Thymus (tissue), 14 donors: ENCODE measurements at places on chromosomes 2 and 18.

DNA sequence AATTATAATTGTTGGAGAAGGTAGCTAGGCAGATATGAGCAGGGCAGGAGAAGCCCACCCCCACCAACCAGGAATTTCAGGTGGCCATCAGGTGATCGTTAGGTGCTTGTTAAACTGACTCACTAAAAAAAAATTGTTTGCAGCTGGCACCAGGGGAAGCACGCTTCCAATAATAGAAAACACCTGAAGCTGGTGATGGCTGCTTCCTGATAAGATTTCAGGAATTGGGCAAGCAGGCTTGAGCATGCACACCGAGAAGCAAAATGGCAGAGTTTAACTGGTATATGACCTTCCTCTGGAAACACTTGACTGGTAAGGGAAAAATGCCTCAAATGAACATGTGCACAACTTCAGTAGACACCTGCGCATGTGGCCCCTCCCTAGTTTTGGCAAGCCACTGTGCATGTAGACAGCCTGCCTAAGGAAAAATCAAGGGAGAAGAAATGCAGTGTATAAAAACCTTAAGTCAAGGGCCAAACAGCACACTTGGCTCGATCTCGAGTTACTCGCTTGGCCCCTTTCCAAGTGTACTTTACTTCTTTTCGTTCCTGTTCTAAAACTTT lies 292.8 kb downstream of the CCDC85A start:
- no peak for DNase-seq

- DNase-seq, result no peak
Observed at GRCh38 chr2:96633641-96634040, 4.5 kb downstream of the KANSL3 start.

DNA sequence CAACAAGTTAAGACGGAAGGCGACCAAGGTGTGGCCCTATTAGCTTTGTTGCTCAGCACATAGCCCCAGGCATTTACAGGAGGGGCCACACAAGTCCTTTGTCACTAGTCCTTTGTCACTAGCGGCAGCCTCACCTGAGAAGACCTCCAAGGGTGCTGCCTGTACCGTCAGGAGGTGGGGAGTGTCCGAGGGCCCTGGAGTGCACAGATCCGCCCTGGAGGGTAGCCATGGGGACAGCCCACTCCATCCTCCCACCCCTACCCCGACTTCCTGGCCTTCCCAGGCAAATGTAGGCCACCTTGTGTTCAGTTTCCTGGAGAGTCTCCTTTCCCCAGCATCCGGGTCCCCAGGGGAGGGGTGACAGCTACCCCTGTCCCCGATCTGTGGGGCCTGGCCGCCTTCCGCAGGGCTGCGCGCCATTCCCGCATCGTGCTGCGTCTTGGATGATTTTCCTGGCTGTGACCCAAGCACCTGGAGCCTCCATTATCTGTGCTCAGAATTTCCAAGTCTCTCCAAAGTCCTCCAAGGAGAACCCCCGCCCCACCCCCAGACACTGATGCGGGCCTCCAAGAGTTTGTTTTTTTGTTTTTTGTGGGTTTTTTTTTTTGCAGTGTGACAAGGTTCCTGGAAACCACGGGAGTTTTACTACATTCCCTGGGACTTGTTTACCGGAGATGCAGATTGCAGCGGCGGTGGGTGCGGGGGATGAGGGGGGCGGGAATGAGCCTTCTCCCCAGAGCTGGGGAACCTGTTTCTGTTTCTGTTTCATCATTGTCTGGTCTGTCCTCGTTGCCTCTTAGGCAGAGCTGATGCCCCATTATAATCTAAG lies 28.6 kb downstream of the TEX44 start:
- no peak for DNase-seq

- no peak for DNase-seq
Observed at GRCh38 chr2:234071664-234072063, 21.2 kb downstream of the SPP2 start.

GRCh38 chr18:56353663-56354260 lies 284.6 kb downstream of the TXNL1 start:
- no peak for DNase-seq

GRCh38 chr2:214135966-214136365 lies 274.9 kb upstream of the VWC2L start:
- DNase-seq, result no peak

- DNase-seq, result no peak
Observed at GRCh38 chr18:1914489-1914888, 656.8 kb downstream of the METTL4 start.

GRCh38 chr2:62343636-62344337 lies 147.9 kb downstream of the B3GNT2 start:
- no peak for DNase-seq

GRCh38 chr18:77039196-77040130 lies 93.1 kb downstream of the MBP start:
- no peak for DNase-seq

- DNase-seq, result no peak
Observed at GRCh38 chr18:23641937-23642666, 20.6 kb downstream of the ANKRD29 start.

DNA sequence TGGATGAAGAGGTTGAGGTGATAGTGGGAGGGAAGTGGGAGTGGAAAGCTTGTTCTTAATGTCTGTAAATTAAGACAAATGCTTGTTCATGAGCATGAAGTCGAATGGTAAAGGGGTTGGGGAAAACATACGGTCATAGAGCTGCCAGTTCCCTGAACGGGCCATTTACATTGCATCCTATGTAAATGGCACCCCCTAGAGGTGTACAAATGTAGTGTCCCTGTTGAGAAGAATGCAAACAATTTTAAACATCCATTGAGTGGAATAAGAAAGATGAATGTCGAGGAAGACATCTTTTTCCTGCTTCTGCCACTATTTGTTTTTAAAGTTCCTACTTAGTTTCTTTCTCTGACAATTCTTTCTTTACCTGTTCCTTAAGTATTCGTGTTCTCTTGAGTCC lies 155.7 kb downstream of the RDH14 start:
- DNase-seq, result no peak

DNA sequence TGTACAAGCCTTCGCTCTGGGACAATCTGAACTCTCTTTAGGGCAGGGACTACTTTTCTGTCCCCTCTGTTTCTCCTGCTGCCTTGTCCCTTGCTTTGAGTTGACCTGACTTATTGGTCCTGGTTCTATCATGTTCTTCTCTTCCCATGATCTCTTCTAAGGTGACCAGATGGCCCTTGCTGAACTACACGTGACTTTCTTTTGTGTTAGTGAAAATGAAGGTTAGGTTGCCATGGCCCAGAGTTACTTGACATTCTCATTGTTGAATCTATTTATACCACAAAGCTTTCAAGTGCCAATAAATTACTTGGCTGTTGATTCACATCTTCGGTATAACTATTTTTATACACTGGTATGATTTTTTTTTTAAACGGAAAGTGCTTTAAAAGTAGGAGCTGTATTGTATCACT lies 24.4 kb downstream of the MRPL33 start:
- no peak for DNase-seq

DNA sequence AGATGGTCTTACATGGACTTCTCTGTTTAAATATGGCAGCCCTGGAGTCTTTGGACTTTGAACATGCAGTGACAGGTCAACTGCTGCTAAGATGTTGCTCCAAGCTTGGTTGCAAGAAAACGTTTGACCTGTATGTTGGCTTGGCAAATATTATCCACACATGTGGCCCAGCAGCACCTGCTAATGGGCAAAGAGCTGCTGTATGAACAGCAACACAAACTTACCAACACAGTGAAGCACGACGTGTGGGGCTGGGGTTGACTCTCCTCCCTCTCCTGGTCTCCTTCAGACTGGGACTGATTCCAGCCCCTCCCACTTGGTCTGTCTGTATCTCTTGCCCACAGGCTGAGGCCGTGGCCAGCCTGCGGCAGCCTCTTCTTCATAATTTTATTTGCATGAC lies 3.8 kb downstream of the KCNE4 start:
- no peak for DNase-seq

DNA sequence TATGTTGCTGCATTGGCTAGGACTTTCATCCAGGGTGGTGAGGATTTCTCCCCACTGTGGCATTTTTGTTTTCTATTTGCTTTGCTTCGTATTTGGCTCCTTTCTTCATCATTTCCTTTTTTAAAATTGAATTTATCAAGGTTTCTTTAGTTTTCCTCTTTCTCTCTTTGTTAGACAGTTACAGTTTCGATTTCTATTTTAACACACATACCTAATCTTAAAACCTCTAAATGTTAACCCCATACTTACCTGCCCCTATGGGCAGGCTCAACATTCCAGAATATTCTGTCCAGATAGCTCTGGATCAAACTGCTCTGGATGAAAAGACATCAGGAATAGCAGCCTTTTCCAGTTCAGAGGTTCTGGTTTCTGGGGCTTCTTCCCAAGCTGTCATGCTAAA lies 49.2 kb downstream of the DIPK1C start:
- no peak for DNase-seq

DNA sequence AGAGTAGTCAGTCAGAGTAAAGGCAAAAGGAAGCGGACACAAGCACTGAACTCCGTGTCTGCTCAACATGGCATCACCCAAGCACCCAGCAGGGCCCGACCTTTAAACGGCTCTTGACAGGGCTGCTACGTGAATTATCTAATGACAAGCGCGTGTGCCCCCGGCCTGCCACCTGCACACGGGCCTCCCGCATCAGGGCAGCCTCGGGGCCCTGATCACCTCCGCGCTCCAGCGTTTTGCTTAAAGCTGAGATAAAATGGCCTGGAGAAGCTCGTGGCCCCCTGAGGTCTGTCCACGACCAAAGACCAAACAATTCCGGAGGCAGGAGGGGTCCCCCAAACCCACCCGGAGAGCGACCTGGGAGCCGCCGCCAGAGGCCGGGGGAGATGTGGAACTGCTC lies 376 bp downstream of the NDUFA10 start:
- DNase-seq, result peak; percentile 3

DNA sequence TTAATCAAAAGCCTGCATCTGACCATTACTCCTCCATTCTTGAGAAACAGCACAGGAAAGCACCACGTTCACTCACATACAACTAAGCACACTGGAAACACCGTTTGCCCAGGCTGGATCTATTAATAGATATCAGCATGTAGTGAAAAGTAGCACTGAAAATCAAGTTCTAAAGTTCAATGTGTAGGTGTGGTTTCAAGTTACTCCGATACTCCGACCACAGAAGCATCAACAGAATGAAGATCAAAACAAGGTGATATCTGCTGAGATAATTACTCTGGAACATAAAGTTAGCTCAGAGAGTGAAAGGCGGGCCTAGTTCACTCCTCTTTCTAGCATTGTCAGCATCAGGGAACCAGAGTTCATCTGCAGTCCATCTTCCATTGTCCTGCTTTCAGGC lies 1367.4 kb upstream of the ACVR2A start:
- no peak for DNase-seq

DNA sequence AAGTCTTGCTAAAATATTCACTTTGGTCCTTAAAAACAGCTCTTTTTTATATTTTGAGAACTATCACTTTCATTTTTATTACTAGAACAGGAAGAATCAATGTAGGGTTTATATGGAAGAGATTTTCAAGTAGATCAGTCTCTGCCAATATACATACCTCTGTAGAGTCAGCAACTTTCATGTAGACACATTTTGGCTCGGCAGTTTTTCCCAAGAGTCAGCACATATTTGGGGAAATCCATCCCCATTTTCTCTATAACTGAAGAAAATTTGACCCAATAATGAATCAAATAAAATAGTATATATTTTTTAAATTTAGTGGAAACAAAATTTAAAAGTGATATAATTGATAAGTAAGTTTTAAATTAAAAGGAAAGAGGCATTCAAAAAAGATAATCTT lies 329.8 kb upstream of the TFPI start:
- DNase-seq, result no peak

DNA sequence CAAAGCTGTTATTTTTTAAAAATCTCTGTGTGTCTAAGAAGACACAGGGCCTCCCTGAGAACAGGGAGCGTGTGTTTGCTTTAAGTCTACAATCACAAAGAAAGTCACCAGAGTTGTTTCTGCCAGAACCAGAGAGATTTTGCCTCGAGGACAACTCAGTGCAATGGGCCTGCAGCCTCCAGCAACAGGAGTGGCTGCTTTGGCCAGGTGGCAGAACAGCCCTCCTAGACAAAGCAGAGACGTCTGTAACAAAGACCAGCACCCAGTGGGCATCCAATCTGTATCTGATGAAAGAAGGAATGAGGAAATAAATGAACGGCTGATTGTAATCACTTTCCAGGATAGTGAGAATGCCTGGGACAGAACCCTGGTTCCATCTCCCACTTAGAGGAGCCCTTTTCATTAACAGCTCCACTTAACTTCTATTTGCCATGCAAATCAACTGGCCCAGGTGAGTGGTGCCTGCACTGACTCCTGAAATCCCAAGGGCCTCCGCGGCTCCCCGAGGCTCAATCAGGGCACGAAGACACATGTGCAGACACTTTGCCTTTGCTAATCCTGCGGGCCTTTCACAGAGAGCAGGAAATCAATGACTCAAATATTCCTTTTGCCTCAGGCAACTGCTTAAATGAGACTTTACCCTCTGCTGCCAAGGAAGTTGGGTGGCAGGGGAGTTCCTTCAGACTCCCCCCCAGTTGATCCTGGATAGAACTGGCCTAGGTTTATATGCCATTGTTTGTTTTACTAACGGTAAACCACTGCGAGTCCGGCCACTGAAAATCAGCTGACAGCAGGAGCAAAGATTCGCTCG lies 146.5 kb downstream of the CABLES1 start:
- DNase-seq, result no peak

DNA sequence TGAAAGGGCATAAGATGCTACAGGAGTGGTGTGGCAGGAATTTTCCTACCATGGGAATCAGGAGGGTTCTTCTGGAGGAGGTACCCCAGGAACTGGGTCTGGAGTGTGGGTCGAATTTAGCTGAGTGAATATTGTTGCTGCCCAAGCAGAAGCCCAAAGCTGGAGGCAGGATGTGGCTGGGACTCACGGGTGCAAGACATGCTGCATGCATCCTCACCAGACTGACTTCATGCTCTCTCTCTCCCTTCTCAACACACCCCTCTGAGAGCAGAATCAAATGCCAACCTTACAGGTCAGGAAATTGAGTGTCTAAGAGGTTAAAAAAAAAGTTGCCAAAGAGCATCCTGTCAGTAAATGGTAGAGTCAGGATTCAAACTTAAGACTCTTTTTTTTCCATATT lies 78.8 kb upstream of the TTC39C start:
- no peak for DNase-seq

- no peak for DNase-seq
Observed at GRCh38 chr2:108870069-108870644, 83.6 kb downstream of the CCDC138 start.

GRCh38 chr2:28356095-28356911 lies 36.4 kb upstream of the FOSL2 start:
- no peak for DNase-seq

- DNase-seq, result no peak
Observed at GRCh38 chr2:180456801-180457200, 449.7 kb upstream of the CWC22 start.

- DNase-seq, result no peak
Observed at GRCh38 chr2:85719609-85720240, 25.6 kb downstream of the GNLY start.

- no peak for DNase-seq
Observed at GRCh38 chr2:86543335-86543734, 19.9 kb downstream of the CHMP3 start.
